ENCODE measurements at places on chromosomes 16 and 17. TPM values are rescaled to one million over a fixed set of nuclear protein-coding genes. Genes with fewer than 3 reads are reported as not detected.
A peak's percentile ranks its signal among the peaks of the same experiment; 100 is the strongest.

Gene HAPSTR1
- total RNA-seq = 135 TPM

Gene NOD2
- total RNA-seq = 2.8 TPM

Gene DGKE
- 29.5 TPM for total RNA-seq

Gene KRT39
- not detected for total RNA-seq

Gene RNU2-1
- total RNA-seq = 5,833 TPM

Gene ODAD4
- total RNA-seq = 0.70 TPM

Gene TBC1D26
- total RNA-seq = not detected

Gene CALB2
- not detected for total RNA-seq

Gene AGRP
- total RNA-seq = not detected

Gene KRT15
- not detected for total RNA-seq

Gene SDR42E2
- 0.93 TPM for total RNA-seq

Gene FAM20A
- total RNA-seq = 0.66 TPM

DNA sequence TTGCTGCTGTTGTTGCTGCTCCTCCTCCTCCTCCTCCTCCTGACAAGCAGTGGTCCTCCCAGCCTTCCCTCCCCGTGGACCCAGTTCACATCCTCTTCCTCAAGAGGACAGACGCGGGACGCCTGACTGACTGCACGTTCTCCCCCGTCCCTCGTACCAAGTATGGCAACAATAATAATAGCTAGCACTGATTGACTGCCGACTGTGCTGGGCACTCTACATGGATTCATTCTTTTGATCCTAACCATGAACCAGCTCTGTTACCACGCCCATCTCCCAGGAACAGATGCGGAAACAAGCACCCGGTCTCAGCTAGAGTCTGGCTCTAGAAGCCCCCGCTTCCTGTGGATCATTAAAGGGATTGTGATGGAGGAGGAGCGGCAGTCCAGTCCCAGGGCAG, 78.0 kb downstream of the GNAO1 start:
- H3K4me3 ChIP-seq = no peak overlapping the region
- no peak for DNase-seq
- H3K27ac ChIP-seq = no peak overlapping the region
- no peaks in the 10 kb centered on the region for H3K27me3 ChIP-seq

- no peak overlapping the region for H3K4me3 ChIP-seq
- H3K27me3 ChIP-seq = no peaks in the 10 kb centered on the region
- H3K4me1 ChIP-seq = peaks cover 22% of the 10 kb centered on the region
- no peak for DNase-seq
- H3K36me3 ChIP-seq = peaks cover 23% of the 10 kb centered on the region
Observed at GRCh38 chr17:79078476-79079190, 4.0 kb downstream of the ENGASE start.

- no peak for DNase-seq
- no peaks in the 10 kb centered on the region for H3K27me3 ChIP-seq
- no peak overlapping the region for H3K27ac ChIP-seq
- H3K4me1 ChIP-seq = no peaks in the 10 kb centered on the region
- H3K4me3 ChIP-seq = no peak overlapping the region
Observed at GRCh38 chr16:78939597-78939996, 660.9 kb downstream of the MAF start.

- H3K27me3 ChIP-seq = no peaks in the 10 kb centered on the region
- peaks cover 61% of the 10 kb centered on the region for H3K4me1 ChIP-seq
- H3K4me3 ChIP-seq = peak overlapping the region; percentile 53
Observed at GRCh38 chr16:88784074-88784855, 755 bp downstream of the PIEZO1 start.

GRCh38 chr17:59221159-59221847, 992 bp downstream of the GDPD1 start:
- no peak for DNase-seq
- peak overlapping the region; percentile 77 for H3K27ac ChIP-seq
- no peaks in the 10 kb centered on the region for H3K36me3 ChIP-seq

DNA sequence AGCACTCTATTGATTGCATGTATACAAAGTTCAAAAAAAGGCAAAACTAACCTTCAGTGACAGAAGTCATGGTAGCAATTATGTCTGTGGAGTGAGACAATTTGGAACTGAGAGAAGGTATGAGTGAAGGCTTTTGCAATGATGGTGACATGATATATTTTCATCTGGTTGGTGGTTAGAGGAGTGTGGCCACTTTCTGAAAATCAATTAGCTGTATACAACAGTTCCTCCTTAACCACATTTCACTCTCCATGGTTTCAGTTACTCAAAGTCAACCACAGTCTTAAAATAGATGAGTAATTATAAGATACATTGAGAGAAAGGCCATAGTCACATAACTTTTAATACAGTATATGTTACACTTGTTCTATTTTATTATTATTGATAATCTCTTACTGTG, 26.2 kb downstream of the ADAMTS18 start:
- H3K4me1 ChIP-seq = no peaks in the 10 kb centered on the region
- H3K27me3 ChIP-seq = no peaks in the 10 kb centered on the region
- no peaks in the 10 kb centered on the region for H3K36me3 ChIP-seq
- DNase-seq = no peak
- no peak overlapping the region for H3K4me3 ChIP-seq

DNA sequence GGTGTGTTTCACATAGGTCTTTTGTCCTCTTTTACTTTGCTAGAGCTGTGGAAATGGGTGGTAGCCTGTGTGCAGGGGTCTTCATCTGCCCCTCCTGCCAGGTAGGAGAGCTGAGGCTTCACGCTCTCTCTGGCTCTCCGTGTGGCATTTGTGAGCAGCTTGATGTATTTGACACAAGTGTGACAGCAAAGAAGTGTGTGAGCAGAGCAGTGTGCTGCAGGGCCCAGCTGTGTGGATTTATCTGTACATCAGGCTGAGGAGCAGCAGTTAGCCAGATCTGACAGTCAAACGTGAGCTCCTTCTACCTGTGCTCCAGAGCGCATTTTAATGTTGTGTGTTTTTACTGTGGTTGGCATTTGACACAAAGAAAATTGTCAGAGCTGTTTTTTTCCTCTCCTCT, 101.8 kb downstream of the FTO start:
- DNase-seq = no peak
- H3K4me1 ChIP-seq = no peaks in the 10 kb centered on the region
- H3K27ac ChIP-seq = no peak overlapping the region
- H3K27me3 ChIP-seq = no peaks in the 10 kb centered on the region

DNA sequence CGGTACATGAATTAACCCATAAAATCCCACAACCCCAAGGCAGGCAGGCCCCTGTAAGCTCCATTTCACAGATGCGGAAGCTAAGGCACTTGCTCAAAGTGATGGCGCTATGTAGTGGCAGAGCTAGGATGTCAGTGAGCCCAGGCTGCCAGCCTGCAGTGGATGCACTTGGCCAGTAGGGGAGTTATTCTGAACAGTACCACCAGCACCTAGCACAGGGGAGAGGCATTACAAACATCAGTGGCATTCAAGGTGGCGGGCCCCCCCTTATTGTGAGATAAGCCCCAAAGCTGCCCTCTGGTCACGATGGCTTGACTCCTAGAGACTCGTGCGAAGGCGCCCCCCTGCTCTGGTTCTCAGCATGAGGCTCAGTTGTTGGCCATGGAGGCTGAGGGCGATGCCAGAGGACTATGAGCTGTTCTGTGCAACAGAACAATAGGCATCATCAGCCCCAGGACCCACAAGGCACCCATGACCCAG, 33.8 kb downstream of the GTF3C1 start:
- no peak for DNase-seq
- H3K27ac ChIP-seq = no peak overlapping the region
- peaks cover 37% of the 10 kb centered on the region for H3K36me3 ChIP-seq
- no peak overlapping the region for H3K4me3 ChIP-seq
- no peaks in the 10 kb centered on the region for H3K4me1 ChIP-seq
- no peaks in the 10 kb centered on the region for H3K27me3 ChIP-seq

DNA sequence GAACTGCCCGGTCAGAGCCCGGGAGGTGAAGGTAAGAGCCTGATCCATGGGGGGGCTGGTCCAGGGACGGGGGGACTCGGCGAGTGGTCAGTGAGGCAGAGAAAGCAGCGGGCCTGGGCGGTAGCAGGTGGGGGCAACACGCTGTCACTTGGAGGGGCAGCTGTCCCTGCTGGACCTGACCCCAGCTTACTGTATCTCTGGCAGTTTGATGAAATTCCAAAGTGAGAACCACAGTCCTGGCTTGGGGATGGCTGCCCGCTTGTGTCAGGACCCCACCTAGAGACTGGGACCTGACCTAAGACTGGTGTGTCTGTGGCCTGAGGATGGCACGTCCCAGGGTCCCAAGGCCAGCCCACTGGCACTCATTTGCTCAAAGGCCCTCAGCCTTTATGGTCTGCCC, 35.1 kb upstream of the KSR1 start:
- H3K4me3 ChIP-seq = no peak overlapping the region
- no peaks in the 10 kb centered on the region for H3K27me3 ChIP-seq
- H3K27ac ChIP-seq = no peak overlapping the region
- H3K36me3 ChIP-seq = no peaks in the 10 kb centered on the region
- no peaks in the 10 kb centered on the region for H3K4me1 ChIP-seq
- no peak for DNase-seq

- H3K36me3 ChIP-seq = no peaks in the 10 kb centered on the region
- H3K4me3 ChIP-seq = no peak overlapping the region
- no peak overlapping the region for H3K27ac ChIP-seq
- no peak for DNase-seq
Observed at GRCh38 chr16:55567382-55567781, 898 bp downstream of the CAPNS2 start.

GRCh38 chr16:674968-675883, at the start of gene RHBDL1:
Gene RHBDL1, plus strand, starts transcription at chr16:675671. Its CDS starts 120 bp downstream, at chr16:675791.
- no peak within 1 kb of the TSS for H3K27ac ChIP-seq
- peaks cover 3% of the 10 kb centered on the region for H3K27me3 ChIP-seq
- no peak within 1 kb of the TSS for H3K4me3 ChIP-seq
- no peak for DNase-seq
- H3K36me3 ChIP-seq = peaks cover 24% of the 10 kb centered on the region

GRCh38 chr17:31052187-31052889, 42.4 kb upstream of the NF1 start:
- H3K36me3 ChIP-seq = no peaks in the 10 kb centered on the region
- H3K4me3 ChIP-seq = no peak overlapping the region
- DNase-seq = peak; percentile 28

DNA sequence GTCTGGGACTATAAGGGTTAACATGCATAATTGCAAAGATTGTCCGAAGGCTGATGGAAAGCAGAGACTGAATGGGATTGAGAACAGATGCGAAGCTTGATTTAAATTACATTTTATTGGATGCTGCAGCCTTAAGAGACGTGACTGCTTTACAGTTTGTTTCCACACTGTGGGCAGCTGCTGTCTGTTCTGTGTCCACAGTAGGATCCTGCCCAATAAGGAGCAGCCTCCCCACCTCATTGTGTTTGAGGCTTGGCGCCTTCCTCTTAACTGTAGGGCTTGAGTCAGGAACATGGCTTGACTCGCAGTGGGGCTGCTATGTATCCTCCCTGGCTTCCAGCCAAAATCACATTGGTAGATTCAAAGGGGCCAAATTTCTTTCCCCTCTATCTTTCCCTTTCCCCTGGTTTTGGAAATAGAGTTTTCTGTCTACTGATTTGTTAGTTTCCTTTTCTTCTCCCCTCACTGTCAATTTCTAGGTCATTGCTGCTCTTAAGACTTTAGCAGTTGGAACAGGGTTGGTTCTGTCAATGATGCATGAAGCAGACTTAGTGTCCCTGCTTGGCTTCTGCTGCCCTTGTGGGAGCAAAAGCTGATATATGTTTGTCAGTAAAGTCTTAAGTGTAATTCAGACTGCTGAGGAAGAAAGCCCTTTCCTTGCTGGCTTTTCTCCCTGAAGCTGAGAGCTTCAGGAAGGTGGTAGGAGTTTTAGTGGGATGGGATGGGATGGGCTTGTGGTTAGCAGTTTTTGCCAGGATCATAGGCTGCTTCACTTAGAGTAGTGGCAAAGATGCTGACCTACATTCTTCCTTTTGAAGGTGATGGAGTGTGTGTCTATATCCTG, 5.0 kb upstream of the RARA start:
- DNase-seq = no peak
- no peaks in the 10 kb centered on the region for H3K27me3 ChIP-seq
- H3K36me3 ChIP-seq = no peaks in the 10 kb centered on the region
- peaks cover 23% of the 10 kb centered on the region for H3K4me1 ChIP-seq
- H3K27ac ChIP-seq = no peak overlapping the region

- no peak within 1 kb of the TSS for H3K4me3 ChIP-seq
Observed at GRCh38 chr17:49995055-49995738, at the start of gene DLX3. Gene DLX3, minus strand, starts transcription at chr17:49995224. Its CDS starts 226 bp downstream, at chr17:49994998.

GRCh38 chr16:58442547-58442946, 50.3 kb downstream of the GINS3 start:
- H3K27me3 ChIP-seq = no peaks in the 10 kb centered on the region
- H3K4me1 ChIP-seq = no peaks in the 10 kb centered on the region
- DNase-seq = no peak
- H3K27ac ChIP-seq = no peak overlapping the region
- no peak overlapping the region for H3K4me3 ChIP-seq
- H3K36me3 ChIP-seq = no peaks in the 10 kb centered on the region

- H3K36me3 ChIP-seq = no peaks in the 10 kb centered on the region
- no peak for DNase-seq
- H3K27me3 ChIP-seq = no peaks in the 10 kb centered on the region
- H3K4me1 ChIP-seq = no peaks in the 10 kb centered on the region
- H3K27ac ChIP-seq = no peak overlapping the region
Observed at GRCh38 chr17:81209141-81209540, 13.6 kb downstream of the CEP131 start.

GRCh38 chr17:77941004-77941403, 17.5 kb upstream of the TNRC6C start:
- no peaks in the 10 kb centered on the region for H3K36me3 ChIP-seq
- DNase-seq = no peak
- H3K4me3 ChIP-seq = no peak overlapping the region
- no peak overlapping the region for H3K27ac ChIP-seq

DNA sequence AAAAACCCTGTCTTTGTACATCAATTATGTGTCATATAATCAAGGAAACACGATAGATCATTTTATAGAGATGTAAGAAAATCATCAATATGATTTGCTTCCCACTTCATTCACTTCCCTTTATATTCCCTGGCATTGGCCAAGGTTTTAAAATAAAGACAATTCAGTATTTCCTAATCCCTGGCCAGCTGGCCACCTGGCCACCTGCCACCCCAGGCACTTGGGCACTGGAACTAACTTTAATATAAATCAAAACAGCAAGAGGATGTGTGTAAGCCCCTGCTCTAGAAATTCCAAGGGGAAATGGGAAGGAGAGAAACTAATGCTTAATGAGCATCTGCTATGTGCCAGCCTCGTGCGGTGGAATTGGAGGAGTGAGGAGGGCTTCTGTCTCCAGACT, 58.6 kb upstream of the TOB1 start:
- no peaks in the 10 kb centered on the region for H3K27me3 ChIP-seq
- H3K36me3 ChIP-seq = no peaks in the 10 kb centered on the region
- H3K27ac ChIP-seq = no peak overlapping the region
- H3K4me3 ChIP-seq = no peak overlapping the region
- DNase-seq = no peak

DNA sequence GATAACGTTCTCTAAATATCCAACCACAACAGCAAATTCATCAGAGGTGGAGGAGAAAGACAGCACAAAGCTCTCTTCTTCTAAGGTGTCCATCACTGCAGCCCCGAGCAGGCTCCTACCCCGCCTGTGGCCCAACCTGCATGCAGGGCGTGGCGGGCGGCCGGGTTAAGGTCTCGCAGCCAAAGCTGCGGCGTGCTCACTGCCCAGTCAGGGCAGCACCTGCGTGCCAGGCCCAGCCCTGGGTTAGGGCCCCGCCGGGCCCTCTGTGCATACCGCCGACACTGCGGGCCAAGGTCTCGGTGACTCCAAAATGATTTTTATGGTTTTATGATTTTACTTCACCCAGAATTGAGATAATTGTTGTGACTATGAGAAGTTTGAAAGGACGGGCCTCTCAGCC, 57.8 kb downstream of the FOXK2 start:
- H3K27me3 ChIP-seq = no peaks in the 10 kb centered on the region
- no peak for DNase-seq
- H3K4me3 ChIP-seq = no peak overlapping the region
- no peak overlapping the region for H3K27ac ChIP-seq
- H3K36me3 ChIP-seq = peaks cover 36% of the 10 kb centered on the region

- peak overlapping the region; percentile 26 for H3K4me3 ChIP-seq
- H3K4me1 ChIP-seq = peaks cover 47% of the 10 kb centered on the region
- DNase-seq = no peak
- no peak overlapping the region for H3K27ac ChIP-seq
- peaks cover 11% of the 10 kb centered on the region for H3K36me3 ChIP-seq
Observed at GRCh38 chr17:28716740-28717577, 709 bp downstream of the RAB34 start.

Data from natural killer cell (primary cell).